Jurkat, Clone E6-1 (cell line): ENCODE measurements at places on chromosomes 2 and 18.

- DNase-seq = no peak
Measured at GRCh38 chr18:9526458-9526857, 51.1 kb downstream of the RALBP1 start.

DNA sequence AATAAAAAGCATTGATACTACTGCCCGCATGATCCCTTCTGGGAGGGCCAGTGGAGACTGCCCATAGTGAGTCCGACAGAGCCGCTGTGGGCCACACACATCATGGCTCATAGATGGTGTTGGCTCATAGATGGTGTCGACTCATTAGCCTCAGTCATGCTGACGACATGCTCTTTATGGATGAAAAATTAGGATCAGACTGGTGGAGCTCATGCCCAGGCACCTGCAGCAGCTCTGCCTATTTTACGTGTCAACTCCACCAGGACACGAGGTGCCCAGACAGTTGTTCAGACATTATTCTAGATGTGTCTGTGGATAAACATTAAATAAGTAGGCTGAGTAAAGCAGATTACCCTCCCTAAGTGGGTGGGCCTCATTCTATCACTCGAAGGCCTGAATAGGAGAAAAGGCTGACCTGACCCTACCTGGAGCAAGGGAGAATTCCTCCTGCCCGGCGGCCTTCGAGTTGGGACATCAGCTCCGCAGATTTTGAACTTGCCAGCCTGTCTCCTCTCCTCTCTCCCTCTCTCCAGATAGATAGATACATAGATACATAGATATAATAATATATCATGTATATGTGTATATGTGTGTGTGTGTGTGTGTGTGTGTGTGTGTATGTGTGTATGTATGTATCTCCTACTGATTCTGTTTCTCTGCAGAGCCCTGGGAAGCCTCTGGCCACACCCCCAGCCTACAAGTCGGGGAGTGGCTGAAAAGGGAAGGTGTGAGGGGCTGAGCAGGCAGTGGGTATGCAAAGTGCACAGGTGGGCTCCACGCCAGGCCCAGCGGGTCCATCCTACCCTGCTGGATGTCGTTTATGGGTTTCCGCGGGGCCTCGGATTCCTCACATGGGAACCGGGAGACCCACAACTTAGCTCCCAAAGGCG, 13.6 kb upstream of the TEX51 start:
- DNase-seq = no peak

DNA sequence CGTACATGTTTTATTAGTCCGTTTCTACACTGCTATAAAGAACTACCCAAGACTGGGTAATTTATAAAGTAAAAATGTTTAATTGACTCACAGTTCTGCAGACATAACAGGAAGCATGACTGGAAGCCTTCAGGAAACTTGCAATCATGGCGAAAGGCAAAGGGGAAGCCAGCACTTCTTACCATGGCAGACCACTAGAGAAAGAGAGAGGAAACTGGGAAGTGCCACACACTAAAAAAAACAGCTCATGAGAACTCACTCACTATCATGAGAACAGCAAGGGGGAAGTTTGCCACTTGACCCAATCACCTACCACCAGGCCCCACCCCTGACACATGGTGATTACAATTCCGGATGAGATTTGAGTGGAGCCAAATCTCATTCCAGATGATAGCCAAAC, 466.2 kb downstream of the IRS1 start:
- no peak for DNase-seq

GRCh38 chr2:201774546-201774945, 6.2 kb downstream of the ALS2 start:
- DNase-seq = no peak

GRCh38 chr2:161078211-161078539, 82.1 kb upstream of the TANK start:
- no peak for DNase-seq

- DNase-seq = no peak
Measured at GRCh38 chr2:184256611-184257010, 341.7 kb upstream of the ZNF804A start.

DNA sequence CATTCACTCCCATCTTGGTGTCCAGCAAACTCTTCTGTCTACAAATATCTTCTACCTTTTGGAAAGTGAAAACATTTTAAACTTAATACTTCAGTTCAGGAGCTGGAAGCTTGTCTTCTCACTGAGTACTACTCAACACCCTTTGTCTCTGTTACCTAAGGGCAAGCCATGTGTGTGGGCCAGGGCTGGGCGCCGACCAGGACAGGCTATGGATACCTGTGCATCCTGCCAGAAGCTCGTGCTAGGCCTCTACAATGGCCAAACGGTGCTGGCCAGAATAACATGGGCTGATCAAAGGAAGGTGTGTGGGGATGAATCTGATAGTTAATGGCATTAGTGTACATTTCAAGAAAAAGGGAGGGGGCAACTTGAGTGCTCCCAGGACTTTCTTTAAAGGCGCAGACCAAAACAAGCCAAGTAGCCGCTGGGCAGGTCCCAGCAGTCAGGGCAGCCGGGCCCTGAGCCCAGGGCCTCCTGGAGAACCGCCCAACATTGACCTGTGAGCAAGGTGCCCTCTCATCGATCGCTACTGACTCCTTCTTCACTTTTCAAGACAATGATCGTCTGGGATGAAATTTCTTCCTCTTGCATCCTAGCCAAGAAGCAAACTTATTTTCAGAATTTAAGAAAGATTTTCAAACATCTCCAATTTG, 29.0 kb upstream of the ID2 start:
- no peak for DNase-seq
